Activated naive CD8-positive, alpha-beta T cell treated with anti-CD3 and anti-CD28 coated beads, Interleukin-2, amount 50 U/mL, for 16 hours (primary cell): ENCODE measurements at places on chromosomes 1 and 21.
A peak's percentile ranks its signal among the peaks of the same experiment; 100 is the strongest.

DNA sequence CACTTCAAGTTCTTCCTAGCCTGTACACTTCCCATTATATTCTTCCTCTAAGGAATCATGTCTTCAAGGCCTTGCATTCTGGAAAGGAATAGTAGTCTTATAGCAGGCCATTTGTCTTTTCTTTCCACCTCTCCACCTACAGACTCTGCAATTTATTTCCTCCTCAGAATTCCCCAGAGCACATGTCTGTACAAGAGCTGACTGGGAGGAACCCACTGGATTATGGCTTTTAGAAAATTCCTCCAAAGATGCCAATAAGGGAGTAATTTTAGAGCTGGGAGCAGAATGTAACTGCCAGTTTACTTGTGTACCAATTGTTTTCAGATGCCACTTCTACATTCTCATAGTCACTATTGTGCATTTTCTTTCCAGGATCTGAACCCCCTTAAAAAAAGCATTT lies 3.4 kb upstream of the PSMG1 start:
- no peak for DNase-seq

DNA sequence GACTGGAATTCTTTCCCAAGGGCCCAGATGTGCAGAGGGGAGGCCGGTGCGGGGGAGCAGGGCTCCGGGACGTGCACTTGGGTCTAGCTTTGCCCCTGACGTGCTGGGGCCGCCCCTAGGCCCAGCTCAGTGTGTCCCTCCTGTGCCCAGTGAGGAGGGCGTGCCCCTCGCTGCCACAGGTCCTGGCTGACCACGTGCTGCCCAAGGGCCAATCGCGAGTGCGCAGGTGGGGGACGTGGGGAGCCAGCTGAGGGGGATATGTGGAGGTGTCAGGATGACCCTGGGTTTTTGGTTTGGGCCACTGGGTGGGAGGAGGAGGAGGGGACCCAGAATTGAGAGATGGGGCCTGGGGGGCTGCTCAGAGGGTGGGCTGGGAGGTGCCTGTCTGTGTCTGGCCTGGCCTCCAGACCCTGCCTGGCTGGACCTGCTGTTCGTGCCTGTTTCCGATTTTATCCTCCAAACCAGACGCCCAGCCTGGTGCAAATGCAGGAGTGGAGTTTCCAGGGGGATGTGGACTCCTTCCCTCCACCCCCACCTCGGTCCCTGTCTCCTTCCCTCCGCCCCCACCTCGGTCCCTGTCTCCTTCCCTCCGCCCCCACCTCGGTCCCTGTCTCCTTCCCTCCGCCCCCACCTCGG lies 6.1 kb upstream of the RNF223 start:
- no peak for DNase-seq

DNA sequence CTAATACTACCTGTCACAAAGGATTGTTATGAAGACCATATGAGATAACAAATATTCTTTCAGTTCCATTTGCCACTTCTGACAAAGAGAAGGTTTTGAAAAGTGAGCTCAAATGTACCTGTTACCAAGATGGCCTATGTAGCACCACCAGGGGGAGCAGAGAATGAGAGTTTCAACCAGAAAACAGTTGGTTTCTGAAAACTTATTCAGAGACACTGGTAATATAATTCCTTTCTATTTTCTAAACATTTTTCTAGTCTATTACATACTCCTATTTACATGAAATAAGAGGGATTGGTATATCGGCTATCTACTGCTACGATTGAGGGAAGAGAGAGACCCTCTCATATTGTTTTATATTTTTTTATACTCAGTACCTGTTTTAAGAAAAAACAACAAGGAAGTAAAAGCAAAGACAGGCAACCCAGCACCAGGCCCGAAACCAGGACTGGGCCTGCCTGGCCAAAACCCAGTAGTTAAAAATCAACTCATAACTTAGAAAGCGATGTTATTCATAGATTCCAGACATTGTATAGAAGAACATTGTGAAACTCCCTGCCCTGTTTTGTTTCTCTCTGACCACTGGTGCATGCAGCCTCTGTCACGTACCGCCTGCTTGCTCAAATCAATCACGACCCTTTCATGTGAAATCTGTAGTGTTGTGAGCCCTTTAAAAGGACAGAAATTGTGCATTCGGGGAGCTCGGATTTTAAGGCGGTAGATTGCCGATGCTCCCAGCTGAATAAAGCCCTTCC lies 48.3 kb downstream of the IL23R start:
- DNase-seq: peak; percentile 27

GRCh38 chr21:38863843-38864363 lies 58.2 kb downstream of the ETS2 start:
- DNase-seq: no peak

DNA sequence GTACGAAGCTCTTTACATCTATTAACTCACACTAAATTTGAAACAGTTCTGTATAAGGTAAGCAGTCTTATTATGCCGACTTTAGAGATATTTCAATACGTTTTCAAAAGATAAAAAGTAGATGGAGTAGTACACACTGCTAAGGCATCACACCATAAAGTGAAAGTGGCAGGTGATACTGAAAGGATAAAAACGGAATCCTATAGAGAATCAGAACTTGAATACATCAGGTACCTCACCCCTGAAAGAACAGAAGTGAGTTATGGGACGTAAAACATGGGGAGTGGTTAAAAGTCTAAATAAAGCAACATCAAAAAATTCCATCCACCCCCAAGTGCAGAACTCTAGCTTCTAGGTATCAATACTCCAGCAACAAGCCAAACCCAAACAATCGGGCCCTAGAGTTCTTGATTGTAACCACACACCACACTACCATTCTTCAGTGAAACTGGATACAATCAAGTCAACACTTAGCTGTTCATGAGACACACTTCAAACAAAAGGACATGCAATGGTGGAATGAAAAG lies 142.6 kb downstream of the SMYD3 start:
- no peak for DNase-seq

GRCh38 chr21:44462834-44463200 lies 7.5 kb downstream of the LRRC3 start:
- DNase-seq: no peak

GRCh38 chr1:27487966-27488884 lies 1.7 kb downstream of the WASF2 start:
- DNase-seq: no peak

DNA sequence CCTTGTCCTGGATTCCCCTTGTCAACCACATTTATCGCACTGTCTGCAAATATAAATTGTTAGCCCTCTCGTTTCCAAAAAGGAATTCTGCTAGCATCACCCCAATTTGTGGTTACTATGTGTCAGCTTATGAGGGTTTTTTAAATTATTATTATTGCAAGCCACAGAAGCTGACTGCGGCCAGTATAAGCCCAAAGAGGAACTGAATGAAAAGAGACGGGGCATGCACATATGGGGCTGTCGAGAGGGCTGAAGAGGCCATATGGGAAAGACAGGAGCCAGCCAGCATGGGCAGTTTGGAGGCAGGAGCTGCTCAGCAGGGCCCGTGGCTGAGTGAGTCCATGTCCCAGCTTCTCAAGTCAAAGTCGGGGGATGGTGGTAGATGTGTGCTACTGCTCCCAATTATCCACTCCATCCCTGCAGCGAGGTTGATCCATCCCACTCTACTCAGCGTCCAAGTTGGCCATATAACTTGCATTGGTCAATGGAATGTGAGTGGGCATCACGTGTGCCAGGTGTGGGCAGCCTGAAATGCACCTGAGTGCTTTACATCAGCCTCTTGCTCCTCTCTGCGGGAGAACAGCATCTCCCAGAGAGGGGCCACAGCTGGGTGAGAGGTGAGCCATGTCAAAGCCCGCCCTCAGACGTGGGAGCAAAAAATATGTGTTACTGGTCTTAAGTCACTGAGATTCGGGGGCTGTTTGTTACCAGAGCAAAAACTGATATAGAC lies 37.6 kb upstream of the LDLRAP1 start:
- DNase-seq: no peak

DNA sequence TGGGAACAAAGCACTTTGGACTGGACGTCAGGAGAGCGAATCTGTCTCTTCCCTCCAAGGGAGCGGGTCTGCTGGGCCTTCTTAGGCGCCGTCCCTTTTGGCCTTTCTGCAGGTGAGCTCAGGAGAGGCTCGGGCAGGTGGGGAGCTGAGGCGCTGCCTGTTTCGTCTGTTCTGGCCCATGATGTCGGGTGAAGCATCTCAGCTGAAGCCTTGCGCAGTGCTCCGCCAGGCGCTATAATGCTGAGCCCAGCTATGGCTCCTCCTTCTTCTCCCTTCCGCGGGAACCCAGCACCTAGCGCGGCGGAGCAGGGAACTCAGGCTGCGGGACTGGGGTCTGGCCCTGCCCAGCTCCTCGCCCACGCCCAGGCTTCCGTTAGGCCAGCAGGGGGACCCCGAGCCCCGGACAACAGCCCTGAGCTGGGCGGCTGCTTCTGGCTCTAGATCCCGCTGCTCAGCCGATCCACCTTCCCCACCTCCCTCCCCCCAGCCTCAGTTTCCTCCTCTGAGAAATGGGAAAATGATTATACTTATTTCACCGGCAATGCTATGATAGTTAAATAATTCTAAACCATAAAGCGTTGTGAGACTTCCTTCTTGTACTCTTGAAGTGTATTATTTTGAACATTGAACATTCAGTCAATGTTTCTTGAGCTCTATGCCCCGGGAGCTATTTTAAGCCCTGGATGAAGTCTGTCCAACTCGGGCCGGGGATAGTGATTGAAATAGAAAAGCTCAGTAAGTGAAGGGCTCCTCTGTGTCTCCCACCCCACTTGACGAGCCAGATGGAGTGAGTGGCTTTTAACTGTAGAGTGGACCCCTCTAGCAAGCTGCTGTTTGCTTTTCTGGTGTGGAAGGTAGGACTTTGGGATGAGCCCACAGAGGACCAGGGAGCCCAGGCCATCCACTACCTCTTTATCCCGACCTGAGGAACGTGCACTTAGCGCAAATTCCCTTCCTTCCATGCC lies 9.6 kb upstream of the ADORA1 start:
- DNase-seq: no peak

DNA sequence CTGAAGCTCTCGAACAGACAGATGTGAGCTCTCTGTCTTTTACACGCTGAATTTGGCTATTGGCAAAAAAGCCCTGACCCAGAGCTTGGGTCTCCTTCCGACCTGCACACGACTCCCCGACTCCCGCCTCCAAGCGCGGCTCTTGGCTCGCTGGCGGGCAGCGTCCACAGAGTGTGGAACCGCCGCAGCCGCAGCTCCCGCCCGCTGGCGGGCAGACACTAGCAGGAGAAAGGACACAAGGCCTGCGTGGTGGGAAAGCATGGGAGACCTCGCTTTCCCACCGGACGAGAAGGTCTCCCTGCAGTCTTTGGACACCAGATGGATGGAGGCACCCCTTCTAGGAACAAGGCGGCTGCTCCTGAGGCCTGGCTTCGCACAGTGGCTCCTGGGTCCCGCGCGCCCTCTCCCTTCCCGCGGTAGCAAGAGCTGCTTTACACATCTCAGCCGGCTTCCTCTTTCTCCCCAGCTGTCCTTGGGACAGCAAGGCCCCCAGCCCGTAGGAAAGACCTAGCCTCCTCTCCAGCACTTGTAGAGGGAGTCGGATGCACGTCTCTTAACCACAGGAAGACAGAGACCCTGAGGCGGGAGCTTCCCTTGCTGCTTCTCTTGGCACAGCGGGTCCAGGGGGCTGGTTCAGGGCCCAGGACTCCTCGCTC lies 92.1 kb downstream of the PRKAB2 start:
- DNase-seq: no peak

GRCh38 chr1:178935610-178936009 lies 64.7 kb upstream of the ANGPTL1 start:
- no peak for DNase-seq

DNA sequence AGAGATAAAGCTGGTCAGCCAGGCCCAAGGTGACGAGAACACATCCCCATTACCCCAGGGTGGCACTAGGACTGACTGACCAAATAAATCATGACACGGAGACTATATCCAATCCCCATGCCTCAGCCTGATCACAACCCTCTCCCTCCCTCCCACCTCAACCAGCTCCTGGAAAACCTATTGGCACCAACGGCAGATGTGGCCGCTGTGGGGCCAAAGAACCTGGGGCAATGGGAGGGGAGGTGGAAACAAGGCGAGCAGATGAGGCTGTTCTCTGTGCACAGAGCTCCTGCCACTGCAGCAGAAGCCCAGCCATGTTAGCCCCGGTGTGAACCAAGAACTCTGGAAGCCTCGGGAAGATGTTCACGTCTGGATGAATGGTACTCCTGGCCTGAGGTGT lies 77.6 kb downstream of the CD247 start:
- DNase-seq: no peak

- no peak for DNase-seq
These were observed 2.2 kb downstream of the SLC19A1 start for GRCh38 chr21:45539796-45540600.

DNA sequence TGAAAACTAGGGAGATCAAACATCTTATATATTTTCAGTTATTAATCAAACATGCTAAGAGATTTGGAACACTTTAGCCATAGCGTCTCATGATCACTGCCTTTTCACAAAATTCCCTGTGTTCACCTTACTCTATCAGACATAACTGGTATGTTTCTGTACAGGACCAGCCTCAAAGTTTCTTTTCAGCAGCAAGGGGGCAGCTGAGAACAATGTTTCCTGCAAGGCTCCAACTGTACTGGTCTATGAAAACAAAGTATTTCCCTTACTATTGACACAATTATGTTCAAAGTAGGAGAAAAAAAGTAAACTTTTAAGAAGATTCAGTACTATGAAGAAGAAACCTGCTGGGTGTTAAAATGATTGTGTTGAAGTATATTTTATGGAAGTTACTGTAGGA lies 98.5 kb downstream of the ATF6 start:
- DNase-seq: no peak

GRCh38 chr1:42690477-42691156 lies 8.4 kb downstream of the YBX1 start:
- no peak for DNase-seq

- no peak for DNase-seq
These were observed at the start of gene SH3D21 for GRCh38 chr1:36306210-36306901. SH3D21 (plus strand) TSS chr1:36306368; CDS start chr1:36306421, 53 bp downstream.

- no peak for DNase-seq
These were observed 61.4 kb upstream of the CXADR start for GRCh38 chr21:17451364-17451891.

GRCh38 chr21:45854690-45855247 lies 126.8 kb upstream of the COL6A1 start:
- no peak for DNase-seq

GRCh38 chr1:67685558-67686266 lies 711 bp downstream of the GADD45A start:
- DNase-seq: no peak

DNA sequence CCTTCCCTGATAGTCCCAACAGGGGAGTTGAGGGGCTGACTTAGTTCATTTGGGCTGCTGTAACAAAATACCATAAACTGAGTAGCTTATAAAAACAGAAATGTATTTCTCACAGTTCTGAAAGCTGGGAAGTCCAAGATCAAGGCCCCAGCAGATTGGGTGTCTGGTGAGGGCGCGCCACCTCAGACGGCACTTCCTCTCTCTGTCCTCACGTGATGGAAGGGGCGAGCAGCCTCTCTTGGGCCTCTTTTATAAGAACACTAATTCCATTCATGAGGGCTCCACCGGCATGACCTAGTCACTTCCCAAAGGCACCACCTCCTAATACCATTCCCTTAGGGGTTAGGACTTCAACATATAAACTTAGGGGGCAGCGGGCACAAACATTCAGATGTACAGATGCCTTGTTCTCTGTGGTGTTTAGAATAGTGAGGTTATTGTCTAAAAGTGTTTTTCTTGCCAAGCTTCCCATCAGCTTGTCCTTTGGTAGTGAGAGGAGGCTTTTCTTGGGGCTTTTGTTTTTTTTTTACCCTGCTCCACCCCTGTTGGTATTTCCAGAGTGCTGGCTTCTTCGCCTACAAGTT lies 20.3 kb downstream of the NIPAL3 start:
- no peak for DNase-seq

- no peak for DNase-seq
These were observed 18.5 kb downstream of the MIGA1 start for GRCh38 chr1:77797991-77798390.

- DNase-seq: no peak
These were observed 15.3 kb upstream of the NLRP3 start for GRCh38 chr1:247400685-247401084.
